ENCODE measurements at places on chromosomes 7 and 10. TPM values are rescaled to one million over a fixed set of nuclear protein-coding genes. Genes with fewer than 3 reads are reported as not detected.

SLC16A9 gene
- polyA plus RNA-seq = not detected

CUTC gene
- polyA plus RNA-seq = 62.7 TPM

GRCh38 chr10:43099928-43100327 is 23.1 kb downstream of the RET start:
- DNase-seq = no peak

- DNase-seq = no peak
Observed at GRCh38 chr10:119405520-119405807, 137.1 kb downstream of the RGS10 start.

DNA sequence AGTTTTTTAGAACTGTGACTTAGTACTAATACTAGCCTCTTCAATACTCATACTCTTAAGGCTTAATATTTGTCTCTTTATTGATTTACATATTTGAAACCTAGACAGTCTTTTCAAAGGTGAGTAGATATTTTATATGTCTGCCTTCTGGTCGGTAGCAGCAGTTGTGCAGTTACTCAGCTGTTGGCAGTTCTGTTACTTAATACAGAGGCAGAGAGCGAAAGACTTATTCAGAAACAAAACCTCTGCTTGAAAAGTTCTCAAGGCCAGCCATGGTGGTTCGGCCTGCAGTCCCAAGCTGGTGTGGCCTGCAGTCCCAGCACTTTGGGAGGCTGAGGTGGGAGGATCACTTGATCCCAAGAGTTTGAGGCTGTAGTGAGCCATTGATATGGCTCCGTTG is 84.2 kb downstream of the AUTS2 start:
- no peak for DNase-seq

GRCh38 chr10:7662522-7662921 is 4.2 kb downstream of the ITIH5 start:
- no peak for DNase-seq

DNA sequence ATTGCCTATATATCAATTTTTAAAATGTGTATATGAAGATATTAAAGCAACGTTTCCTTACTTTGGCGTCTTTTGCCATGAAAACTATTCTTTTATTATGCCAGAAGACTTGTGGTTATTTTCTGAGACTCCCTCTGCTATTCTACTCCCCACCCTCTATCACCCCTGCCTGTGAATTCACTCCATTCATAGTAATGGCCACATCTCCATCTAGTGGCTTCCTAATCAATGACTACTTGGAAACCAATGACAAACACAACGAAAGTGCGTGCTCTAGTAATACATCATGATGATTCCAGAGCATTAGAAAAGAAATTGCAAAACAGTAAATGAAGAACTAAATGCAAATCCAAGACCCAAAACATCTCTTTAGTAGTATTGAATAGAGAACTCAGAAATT is 186.7 kb upstream of the HGF start:
- no peak for DNase-seq

DNA sequence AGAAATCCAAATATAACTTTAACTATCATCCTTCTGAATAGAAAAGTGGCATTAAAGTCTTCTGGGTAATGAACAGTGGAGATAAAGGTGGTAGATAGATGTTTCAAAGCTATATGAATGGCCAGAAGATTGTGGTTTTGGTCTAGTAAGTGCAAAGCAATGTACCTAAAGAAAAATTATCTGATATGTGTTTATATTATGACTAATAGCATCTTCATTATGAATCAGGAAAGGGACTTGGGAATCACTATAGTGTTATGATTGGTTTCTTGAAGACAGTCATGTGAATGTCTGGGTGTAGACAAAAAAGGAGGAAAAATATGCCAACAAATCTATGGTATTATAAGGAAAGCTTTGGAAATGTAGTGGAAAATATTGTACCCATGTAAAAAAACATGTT is 3.0 kb downstream of the ZNF518A start:
- DNase-seq = no peak
